Dorsolateral prefrontal cortex (tissue), 122 donors: ENCODE measurements at places on chromosomes 11 and 22. TPM values are rescaled to one million over a fixed set of nuclear protein-coding genes. Genes with fewer than 3 reads are reported as not detected.

Gene FXYD6
- 564 TPM for total RNA-seq

Gene OOSP4A
- not detected for total RNA-seq

Gene BEST1
- total RNA-seq: 34.3 TPM

Gene PLA2G6
- 50.4 TPM for total RNA-seq

Gene LRRC4C
- total RNA-seq: 64.1 TPM

DNA sequence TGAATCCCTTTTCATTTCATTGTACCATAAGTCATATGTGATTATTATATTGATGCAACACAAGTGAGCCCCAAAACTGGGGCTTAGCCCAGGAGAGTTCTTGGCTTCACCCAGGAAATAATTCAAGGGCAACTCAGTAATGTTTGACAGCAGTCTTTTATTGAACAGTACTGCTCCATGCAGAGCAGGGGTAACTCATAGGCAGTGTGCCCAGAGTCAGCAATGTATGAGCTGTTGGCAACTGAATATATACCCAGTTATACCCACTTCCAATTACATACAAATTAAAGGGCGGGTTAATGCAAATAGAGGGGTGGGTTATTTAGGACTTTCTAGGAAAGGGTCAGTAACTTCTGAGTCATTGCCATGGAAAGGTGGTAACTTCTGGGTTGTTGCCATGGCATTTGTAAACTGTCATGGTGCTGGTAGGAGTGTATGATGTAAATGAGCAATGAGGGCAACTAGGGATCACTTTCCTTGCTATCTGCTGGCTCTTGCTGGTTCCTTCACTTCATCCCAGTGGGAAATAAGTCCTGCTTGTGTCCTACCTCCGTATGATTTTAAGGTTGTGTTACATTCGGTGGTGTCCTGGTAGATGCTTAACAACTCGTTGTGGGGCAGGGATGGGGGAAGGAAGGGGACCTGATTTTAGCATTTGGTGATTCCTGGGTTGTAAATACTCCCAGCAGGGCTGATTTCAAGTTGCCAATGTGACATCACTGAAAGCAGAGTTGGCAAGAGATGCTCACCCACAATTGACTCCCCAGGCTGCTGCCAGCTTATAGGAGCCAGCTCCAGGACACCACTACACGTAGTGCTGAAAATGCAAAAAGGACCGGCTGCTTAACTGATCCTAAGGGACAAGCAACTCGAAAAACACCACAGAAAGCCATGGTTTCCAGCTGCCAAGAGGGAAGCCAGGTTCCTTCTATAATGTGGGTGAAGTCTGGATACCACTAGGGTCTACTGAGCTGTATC is 70.1 kb downstream of the SYT9 start:
- DNase-seq: no peak

GRCh38 chr11:34502949-34503348 is 10.6 kb downstream of the ELF5 start:
- no peak for DNase-seq

DNA sequence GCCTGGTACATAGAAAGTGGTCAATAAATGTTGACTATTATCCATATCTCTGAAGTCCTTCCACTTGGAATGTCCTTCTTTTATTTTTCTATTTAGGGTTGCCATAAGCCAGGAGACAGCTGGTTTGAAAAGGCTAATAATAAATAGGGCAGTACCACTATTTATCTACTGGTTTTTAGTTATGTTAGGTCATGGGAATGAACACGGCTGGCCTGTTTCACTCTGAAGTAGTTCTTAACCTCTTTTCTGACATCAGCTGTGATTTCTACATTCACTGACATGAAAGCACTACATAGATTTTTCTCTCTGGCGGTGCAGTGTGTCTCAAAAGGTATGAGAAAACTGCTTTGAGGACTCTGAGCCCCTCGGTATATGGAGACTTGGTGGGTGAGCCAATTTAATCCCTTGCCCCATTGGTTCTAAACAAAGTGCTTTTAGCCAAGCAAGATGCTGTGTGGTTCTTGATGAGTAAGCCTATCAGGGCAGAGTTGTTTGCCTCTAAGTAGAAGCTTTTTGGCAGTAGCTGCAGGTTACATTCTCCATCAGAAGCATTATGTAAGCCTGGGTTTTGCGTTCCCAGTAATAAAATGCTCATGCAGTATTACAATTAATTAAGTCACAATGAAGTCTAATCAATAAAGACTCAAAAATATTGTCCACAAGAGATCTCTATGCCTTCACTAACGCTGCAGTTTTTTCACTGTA is 48.7 kb upstream of the APOA1 start:
- DNase-seq: no peak

- DNase-seq: no peak
Measured at GRCh38 chr11:68940651-68941323, 37.1 kb downstream of the IGHMBP2 start.

GRCh38 chr22:26019596-26019995 is 149.7 kb upstream of the SEZ6L start:
- no peak for DNase-seq
